ENCODE measurements at places on chromosomes 6 and 20.

GRCh38 chr6:148530394-148530953 lies 187.8 kb downstream of the SASH1 start:
- DNase-seq: peak; percentile 75

DNA sequence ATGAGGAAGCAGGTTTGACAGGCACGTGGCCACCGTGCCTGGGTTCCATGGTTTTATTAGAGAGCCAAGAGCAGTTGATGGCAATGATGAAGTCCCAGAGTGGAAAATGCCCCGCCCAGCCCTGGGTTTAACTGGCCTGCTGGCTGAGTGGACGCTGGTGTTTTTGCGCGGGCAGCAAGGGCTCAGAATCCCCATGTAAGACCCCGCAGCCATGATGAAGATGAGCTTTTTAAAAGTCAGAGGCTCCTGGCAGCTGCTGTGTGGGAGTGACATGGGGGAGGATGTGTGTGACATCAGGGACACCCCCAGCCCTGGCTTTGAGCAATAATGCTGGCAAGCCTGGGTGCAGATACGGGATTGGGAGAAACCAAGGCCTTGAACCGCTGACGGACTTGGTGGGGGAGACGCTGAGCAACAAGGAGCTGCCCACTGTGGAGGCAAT lies 33.0 kb upstream of the SLCO4A1 start:
- DNase-seq: no peak

DNA sequence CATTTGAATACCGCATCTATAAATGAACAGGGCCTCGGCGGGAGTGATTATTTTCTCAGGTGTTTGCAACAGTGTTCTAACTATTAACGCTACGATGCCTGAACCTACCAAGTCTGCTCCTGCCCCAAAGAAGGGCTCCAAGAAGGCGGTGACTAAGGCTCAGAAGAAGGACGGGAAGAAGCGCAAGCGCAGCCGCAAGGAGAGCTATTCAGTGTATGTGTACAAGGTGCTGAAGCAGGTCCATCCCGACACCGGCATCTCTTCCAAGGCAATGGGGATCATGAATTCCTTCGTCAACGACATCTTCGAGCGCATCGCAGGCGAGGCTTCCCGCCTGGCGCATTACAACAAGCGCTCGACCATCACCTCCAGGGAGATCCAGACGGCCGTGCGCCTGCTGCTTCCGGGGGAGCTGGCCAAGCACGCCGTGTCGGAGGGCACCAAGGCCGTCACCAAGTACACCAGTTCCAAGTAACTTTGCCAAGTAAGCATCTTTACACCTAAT lies 70.9 kb downstream of the HFE start:
- DNase-seq: no peak

- DNase-seq: peak; percentile 19
Observed at GRCh38 chr6:1027795-1028569, 283.9 kb upstream of the FOXQ1 start.

- DNase-seq: no peak
Observed at GRCh38 chr6:40688214-40688761, 101.1 kb upstream of the LRFN2 start.

Data from AG08396 (cell line).